ENCODE measurements at places on chromosomes 4 and X.

DNA sequence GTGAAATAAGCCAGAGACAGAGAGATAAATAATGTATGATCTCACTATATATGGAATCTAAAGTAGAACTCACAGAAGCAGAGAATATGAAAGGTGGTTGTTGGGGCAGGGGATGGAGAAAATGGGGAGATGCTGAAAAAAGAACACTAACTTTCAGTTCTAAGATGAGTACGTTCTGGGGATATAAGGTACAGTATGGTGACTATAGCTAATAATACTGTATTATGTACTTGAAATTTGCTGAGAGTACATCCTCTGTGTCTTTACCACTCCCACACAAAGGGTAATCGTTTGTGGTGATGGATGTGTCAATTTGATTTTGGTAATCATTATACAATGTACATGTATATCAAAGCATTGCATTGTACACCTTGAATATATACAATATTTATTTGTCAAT lies 6.6 kb downstream of the FBXL5 start:
- no peak for DNase-seq

- no peak for DNase-seq
Measured at GRCh38 chr4:168587411-168588125, 90.7 kb downstream of the PALLD start.

DNA sequence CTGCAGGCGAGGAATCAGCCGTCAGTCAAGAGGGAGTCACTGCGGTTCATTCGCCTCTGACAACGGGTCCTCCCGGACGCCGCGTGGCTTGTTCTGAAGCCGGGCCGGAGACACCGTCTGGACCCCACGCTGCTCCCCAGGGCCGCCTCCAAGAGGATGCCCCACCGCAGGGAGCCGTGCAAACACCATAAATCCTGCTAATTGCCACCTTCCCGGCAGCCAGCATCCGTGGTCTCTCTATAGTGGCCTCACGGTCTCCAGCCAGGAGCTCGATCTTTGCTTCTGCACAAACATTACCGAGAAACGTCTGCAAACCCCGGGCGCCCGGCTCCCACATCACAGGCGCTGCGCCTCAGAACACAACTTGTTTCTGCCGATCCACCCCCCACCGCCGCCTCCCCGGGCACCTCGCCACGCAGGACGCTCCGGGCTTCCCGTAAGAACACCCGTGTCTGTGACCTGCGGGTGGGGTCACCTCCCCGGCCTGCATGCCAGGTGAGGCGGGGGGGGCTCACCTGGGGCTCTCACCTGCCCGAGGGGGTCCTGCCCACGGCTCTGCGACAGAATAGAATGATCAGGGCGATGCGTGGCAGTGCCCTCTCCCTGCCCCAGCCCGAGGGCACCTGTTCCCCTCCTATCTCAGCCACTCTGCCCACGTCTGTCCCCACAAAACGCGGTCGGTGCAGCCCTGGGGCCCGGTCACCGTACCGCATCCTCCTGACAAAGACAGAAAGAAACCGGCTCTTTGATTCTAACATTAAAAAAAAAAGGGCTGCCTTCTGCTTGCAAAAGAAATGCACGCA lies 32.4 kb upstream of the PPP2R3B start:
- DNase-seq, result no peak

DNA sequence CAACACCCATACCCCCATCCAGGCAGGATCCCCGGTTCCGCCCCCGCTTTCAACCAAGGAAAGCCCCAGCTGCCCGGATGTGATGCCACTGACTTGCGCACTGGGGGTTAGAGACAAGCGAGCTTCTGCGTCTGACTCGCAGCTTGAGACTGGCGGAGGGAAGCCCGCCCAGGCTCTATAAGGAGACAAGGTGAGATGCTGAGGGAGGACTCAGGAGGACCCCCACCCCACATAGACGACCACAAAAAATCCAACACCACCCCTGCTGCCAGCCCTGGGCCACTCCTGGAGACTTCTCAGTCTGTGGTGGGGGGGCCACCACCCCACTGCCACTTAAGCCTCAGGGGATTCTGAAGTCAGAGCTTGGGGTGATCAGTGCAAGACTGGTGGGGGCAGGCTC lies at the start of gene MAGEA4:
TSS of gene MAGEA4 (plus strand) at position 110 of the 400 bp plus-strand sequence. CDS start 10,776 bp downstream, outside the sequence.
- DNase-seq, result no peak

DNA sequence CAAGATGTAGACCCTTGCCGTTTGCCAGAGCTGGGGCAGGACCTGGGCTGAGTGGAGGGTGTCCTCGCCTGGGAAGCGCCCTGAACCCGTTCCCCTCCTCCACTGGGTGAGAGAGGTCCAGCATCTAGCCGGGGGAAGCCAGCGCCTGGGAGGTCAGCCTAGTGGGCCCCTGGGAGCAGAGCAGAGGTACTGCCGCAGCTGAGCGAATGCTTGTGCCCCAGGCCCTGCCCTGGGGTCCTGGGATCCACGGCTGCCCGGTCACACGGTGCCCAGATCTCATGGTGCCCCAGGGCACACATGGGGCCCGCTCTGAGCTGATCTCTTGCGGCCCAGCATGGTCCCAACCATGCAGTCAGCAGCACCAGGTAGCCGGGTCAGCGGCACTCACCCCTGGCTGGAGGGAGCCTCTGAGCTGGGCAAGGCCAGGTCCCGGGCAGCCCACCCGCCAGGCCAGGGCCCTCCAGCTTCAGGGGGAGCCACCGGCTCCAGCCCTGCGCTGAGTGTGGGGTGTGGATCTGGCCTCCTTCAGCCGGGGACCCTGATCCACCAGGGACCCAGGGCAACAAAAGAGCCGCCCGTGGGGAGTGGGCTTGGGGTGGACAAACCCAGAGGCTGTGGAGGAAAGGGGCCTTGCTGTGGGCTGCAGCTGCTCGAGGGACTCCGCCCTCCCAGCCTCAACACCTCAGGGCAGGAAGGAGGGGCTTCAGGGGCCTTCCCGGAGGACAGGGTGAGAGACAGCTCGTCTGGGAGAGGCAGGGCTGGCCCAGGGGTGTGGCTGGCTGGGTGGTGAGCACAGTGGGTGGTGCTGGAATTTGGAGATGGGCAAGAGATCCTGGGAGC lies 4.1 kb upstream of the CPLX1 start:
- no peak for DNase-seq

Data from DMS79 (cell line).